Right ventricle myocardium superior (tissue), 1 donor: ENCODE measurements at places on chromosomes 5 and 9.

DNA sequence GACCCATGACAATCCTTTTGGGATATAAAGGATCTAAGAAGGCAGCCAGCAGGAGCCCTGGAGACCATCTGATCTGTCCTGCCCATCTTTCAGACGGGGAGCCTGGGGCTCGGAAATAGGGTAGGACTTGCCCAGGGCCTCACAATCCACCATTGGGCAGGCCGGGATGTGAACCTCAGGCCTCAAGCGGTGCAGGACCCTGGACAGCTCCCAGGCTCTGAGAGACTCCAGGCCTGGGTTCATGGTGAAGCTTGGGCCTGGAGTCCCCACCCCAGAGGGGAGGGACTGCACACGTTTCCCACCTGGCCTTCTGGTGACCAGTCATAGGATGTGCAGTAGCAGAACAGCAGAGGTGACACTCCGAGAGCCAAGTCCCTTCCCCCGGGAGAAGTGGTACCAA is 36.6 kb upstream of the RAPGEF1 start:
- DNase-seq: no peak

- no peak for DNase-seq
Measured at GRCh38 chr5:172223901-172224873, 30.2 kb downstream of the EFCAB9 start.

- DNase-seq: no peak
Measured at GRCh38 chr5:35342664-35343063, 112.4 kb upstream of the PRLR start.

DNA sequence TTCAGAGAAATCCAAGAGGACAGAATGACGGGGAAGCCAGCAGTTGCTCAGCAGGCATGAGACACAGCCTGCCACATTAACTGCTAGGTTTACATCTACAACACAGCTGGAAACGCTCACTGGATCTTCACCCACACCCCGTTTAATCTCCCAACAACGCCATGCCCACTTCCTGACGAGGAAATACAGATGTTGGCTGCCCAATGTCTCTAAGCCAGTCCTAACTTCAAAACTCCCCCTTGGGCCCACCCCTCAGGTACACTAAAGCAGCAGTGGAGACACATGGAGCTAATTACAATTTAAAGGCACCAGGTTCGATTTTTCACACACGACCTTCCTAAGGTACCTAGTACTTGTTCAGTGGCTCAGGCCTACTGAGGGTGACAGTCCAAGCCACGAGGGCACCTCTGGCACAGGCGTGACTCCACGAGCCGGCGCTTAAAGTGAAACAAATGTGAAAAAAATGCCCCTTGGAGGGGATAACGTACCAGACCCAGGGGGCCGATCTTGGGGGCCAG is 904 bp downstream of the RPL12 start:
- DNase-seq: peak; percentile 48

- peak; percentile 72 for DNase-seq
Measured at GRCh38 chr5:36724467-36725332, 118.3 kb downstream of the SLC1A3 start.

- no peak for DNase-seq
Measured at GRCh38 chr5:8461543-8461942, 592.6 kb downstream of the MTRR start.

GRCh38 chr9:126777733-126778132 is 27.1 kb upstream of the ZBTB43 start:
- DNase-seq: no peak

- DNase-seq: no peak
Measured at GRCh38 chr5:146016764-146017484, 80.5 kb downstream of the SH3RF2 start.

DNA sequence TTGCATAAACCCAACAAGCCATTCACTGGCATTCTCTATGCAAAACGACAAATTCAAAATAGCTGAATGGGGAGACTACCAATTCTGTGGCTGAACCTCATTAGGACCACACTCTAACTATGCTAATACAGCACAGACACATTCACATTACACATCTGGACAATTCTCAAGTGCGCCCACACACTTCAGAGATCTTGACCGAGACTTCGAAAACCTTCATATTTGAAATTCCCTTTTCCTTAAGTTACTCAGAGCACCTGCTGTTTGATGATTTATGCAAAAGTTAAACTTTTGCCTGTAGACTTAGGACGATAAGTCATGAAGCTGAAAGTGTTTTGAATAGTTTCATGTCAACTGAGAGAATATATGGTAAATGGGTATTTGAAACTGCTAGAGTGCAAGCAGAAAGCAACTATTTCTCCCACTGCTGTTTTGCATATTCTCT is 111.9 kb downstream of the FBN2 start:
- no peak for DNase-seq

DNA sequence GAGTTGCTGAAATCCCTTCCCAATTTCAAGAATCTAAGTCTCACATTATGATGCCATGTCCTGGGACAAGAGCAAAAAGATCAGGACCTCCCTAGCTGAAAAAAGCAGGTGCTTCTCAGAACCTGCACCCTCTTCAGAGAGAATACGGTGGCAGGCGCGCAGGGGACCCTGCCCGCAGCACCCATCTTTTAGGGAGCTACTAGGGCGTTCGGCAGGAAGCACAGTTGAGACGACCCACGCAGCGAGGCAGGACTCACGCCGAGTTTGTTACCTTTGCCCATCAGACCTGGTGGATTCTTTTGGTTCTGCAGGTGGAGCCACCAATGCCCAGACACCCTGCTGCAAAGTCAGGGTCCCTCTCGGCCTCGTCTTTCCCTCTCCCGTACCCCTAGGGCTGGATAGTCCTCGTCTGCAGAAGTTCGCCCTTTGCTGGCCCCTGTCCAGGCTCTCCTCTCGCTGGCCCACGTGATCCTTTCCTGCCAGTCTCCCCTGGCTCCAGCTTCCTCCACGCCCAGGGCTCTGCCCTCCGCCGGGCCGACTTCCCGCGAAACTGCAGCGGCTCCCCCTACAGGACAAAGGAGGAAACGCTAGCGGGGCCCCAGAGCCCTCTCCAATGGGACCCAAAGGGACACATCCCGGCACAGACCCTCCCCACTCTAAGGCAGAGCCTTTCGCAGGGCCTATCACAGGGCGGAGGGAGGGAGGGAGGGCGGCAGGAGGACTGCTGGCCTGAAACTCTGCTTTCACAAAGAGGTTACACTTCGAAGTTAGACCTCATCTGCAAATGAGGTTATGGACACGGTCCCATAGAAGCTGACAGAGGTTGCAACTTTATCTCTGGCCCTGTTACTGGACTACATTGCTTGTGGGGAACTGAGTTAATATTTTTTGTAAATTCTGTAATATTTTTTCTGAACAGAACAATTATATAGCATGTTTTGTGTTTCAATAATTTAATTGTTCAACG is 28.8 kb downstream of the TMEM174 start:
- peak; percentile 83 for DNase-seq

DNA sequence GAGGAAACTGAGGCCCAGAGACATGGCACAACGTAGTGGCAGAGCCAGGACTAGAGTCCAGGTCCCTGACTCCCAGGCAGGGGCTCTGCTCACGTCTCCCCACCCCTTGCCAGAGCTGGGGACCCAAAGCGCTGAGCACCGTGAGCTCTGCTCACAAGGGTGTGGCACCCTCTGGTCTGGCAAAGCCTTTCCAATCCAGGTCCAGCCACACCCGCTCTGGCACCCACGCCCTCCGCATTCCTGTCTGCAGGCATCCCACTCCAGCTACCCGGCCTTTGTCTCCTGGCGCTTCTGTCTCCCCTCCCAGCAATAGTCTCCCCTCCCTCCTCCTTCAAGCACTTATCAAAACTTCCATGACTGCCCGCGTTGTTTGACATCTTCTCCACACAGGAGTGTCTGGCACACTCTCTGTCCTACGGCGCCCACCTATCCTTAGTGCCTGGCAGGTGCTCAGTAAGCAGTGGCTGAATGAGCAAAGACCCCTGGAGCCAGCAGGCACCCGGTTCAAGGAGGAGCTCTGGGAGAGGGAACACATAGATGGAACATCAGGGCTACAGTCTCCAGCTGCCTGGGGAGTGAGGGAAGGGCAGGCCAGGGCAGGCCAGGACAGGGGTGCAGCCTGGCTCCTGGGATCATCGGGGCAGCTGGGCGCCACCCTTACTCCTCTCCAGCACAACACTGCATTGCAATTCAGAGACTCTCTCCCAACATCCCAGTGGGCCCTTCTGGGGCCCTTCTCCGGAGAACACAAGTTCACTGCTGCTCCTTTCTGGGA is 12.0 kb downstream of the HIGD2A start:
- no peak for DNase-seq

DNA sequence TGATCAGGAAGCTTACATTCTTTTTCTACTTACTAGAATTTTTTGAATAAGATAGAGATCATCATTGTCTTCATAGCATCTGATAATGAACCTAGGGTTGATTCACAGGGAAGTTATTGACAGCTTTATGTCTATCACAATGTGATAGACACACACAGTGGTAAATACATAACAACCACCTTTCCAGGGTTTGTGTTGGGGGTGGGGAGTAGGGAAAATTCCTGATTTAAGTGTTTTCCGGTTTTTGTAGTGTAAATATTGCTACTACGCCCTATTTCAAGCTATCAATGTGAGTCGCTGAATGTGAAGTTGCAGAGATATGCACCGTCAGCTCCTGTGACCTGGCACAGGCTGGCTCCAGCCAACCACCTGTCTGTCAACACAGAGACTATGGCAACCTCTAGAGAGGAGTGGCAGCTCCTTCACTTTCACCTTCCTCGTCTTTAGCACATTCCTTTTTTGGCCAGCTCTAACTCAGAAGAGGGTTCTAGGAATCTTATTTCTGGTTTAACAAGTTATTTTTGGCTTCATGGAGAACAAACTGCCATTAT is 224.9 kb downstream of the MAT2B start:
- DNase-seq: no peak

GRCh38 chr5:174827558-174827957 is 103.2 kb downstream of the MSX2 start:
- DNase-seq: no peak

DNA sequence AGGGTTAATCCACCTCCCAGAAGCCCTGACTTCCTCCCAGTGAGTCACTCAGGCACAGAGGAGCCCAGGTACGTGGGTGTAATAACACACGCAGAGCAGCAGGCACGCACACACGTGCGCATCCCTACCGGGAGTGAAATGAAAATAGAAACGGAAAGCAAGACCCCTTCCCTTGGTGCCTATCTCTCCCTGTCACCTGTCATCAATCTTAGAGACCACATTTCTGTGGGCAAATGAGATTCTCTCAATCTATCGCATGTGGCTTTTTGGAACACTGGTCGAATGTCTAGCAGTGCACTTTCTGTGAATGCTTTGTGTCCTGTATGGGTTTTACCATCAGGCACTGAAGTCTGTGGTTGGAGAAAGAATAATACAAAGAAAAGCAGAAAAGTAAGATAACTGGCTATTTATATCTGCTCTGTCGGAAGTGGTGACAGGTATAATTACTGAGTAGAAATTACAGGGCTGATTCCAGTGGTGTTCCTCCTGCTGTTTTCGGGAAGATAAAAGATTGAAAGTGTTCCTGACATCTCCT is 137.7 kb upstream of the GRIA1 start:
- no peak for DNase-seq

GRCh38 chr9:115398313-115398650 is 280.3 kb upstream of the TNC start:
- no peak for DNase-seq

DNA sequence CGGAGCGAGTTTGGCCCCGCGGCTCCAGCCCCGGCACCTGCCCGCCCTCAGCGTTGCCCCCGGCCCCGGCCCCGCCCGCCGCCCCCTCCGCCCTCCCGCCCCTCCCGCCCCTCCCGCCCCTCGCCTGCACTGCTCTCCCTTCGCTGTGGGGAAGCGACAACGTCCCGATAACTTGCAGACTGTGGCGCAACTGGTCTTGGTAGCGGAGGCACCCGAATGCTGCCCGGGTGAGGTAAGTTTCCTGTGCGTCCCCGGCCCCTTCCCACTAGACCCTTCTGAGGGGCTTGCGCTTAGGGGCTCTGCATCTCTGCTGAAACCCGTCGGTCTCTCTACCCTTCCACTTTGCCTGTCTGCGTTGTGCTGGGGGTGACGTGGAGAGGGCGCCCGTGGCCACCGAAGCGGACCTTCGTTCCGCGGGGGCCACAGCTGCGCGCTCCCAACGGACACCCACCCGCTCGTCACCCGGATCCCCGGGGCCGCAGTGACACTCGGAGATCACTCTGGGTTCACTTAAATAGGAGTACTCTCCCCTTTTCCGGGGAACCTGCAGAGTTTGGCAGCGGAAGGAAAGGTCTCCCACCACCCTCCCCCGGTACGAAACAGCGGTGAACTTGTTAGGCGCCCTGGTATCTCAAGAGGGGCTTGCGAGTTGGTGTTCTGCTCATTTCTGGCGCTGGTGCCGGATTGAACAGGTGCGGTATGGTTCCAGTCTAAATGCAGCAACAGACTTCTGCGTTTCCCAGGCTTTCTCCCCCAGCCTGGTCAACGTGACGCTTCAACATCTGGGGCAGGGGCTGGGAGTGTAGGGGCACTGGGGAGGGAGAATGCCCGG is 707 bp downstream of the PIP5K1B start:
- DNase-seq: peak; percentile 63

GRCh38 chr9:134489621-134490408 is 151.8 kb upstream of the COL5A1 start:
- DNase-seq: no peak

DNA sequence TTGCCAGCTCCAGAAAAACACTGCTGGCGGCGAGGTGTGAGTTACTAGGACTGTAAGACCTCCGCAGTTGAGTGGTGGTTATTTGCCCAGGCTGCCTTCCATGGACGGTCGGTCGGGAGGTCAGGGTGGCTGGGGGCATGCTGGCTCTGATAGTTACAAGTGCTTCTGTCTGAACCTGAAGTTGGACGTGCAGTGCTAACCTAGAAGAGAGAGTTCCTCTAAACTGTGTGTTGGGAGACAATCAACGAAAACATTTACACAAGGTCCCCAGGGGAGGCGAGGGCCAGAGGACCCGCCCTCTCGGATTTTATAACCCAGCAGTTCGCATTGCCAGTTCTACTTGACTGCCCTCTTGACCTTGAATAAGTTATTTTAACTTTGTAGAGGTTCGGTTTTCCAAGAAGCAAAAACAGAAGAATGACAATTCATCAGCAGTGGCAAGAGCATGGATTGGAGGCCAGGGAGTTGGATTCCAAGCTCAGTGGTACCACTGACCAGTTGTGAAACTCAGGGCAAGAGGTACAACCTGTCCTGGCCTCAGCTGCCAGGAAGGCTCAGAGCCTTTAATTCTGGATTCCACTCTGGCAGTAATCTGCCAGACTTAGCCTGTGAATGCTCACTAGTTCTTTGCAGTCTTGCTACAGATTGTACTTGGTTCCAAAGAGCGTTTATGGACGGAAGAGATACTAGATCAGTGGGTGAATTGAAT is 28.7 kb upstream of the PDE8B start:
- no peak for DNase-seq

DNA sequence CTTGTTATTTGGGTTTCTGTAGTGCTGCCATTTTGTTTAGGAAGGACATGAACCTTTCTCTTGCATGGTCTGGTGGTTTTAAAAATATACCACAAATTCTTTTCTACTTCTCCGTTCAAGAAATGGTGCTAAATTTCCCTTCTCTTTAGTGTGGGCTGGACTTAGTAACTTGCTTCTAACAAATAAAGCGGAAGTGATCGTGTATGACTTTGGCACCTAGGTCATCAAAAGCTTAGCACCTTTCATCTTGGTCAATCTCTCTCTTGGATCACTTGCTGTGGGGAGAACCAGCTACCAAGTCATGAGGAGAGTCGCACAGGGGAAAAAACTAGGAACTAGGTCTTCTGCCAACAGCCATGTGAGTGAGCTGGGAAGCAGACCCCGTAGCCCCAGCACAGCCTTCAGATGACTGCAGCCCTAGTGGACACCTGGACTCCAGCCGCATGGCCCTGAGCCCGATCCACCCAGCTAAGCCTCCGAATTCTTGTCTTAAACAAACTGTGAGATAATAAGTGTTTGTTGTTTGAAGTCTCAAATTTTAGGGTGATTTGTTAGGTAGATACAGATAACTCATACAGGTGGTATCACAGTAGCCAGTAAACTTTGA is 87.7 kb upstream of the CKMT2 start:
- DNase-seq: no peak
